ENCODE measurements at places on chromosomes 3 and 15. TPM values are rescaled to one million over a fixed set of nuclear protein-coding genes. Genes with fewer than 3 reads are reported as not detected.
A peak's percentile ranks its signal among the peaks of the same experiment; 100 is the strongest.

DNA sequence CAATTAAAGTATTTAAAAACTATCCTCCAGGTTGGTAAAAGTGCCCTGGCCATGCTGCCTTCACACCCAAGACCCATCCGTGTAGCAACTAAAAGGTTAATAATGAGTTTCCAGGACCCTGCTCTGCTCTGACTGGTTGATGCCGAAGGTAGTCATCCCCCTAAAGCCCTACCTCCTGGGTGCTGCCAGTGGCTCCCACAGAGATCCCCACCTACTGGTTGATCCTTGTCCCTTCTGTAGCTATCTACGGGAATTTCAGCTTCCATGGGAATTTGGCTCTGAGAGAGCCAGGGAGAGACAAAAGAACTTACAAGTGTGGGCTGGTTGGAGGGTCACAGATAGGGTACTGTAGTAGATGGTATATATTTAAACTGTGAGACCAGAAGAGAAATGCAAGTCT is 110.6 kb upstream of the NANOGP8 start:
- no peaks in the 10 kb centered on the region for H3K27me3 ChIP-seq
- H3K4me1 ChIP-seq, result no peaks in the 10 kb centered on the region
- H3K4me3 ChIP-seq, result no peak overlapping the region
- no peak for DNase-seq
- H3K27ac ChIP-seq, result no peak overlapping the region

ZNF710 gene
- total RNA-seq, result 12.0 TPM

DNA sequence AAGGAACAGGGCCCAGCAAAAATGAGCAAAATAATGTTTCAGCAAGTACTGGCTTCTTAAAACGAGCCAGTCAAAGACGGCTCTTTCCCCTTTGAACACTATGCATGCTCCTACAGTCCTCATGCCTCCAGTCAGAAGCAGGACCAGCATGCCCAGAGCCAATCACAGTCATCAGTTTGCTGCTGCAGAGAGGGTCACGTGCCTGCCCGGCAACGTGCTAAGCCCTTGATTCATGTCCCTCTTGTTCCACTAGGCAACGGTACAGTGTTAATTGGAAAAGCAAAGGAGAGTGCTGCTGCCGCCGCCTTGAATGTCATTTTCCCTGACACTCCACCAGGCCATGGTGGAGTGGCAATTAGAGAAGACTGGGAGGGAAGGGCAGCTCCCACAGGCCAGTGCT is 500.1 kb downstream of the OCA2 start:
- H3K4me1 ChIP-seq, result no peaks in the 10 kb centered on the region
- no peak overlapping the region for H3K27ac ChIP-seq
- H3K36me3 ChIP-seq, result no peaks in the 10 kb centered on the region
- no peaks in the 10 kb centered on the region for H3K27me3 ChIP-seq
- DNase-seq, result no peak

DNA sequence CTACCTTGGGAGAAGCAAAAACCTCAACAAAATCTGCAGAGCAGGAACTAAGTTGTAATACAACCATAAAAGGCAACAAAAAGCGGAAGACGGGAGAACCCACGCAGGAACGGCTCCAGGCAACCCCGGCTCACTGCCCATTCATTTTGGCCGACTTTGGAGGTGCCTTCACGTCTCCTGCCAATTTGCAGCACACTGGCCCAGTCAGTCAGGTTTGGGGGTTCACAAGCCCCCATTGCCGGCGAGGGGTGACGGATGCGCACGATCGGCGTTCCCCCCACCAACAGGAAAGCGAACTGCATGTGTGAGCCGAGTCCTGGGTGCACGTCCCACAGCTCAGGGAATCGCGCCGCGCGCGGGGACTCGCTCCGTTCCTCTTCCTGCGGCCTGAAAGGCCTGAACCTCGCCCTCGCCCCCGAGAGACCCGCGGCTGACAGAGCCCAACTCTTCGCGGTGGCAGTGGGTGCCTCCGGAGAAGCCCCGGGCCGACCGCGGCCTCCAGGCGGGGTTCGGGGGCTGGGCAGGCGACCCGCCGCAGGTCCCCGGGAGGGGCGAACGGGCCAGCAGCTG is 463 bp downstream of the TERC start:
- H3K27ac ChIP-seq, result peak overlapping the region; percentile 74
- DNase-seq, result peak; percentile 76
- no peaks in the 10 kb centered on the region for H3K27me3 ChIP-seq
- H3K36me3 ChIP-seq, result no peaks in the 10 kb centered on the region

ARGFX gene
- not detected for total RNA-seq

DNA sequence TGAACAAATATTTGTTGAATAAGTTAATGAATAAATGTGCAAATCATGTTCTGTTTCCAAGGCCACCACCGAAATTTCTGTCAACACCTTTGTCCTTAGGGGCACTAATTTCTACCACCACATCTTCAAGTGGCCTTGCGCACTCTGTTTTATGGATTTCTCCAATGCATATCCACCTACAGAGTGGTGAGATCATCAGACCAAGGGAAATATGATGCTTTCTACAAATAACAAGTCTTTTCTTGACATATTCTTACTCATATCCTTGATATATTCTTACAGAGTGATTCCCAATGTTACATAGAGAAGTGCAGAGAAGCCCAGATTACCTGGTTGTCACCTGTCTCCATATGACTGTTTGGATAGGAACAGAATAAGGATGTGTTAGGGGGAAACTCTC is 36.1 kb upstream of the TMCO5A start:
- no peaks in the 10 kb centered on the region for H3K27me3 ChIP-seq
- no peaks in the 10 kb centered on the region for H3K36me3 ChIP-seq
- no peak for DNase-seq

SKOR1 gene
- total RNA-seq, result 0.11 TPM

DNA sequence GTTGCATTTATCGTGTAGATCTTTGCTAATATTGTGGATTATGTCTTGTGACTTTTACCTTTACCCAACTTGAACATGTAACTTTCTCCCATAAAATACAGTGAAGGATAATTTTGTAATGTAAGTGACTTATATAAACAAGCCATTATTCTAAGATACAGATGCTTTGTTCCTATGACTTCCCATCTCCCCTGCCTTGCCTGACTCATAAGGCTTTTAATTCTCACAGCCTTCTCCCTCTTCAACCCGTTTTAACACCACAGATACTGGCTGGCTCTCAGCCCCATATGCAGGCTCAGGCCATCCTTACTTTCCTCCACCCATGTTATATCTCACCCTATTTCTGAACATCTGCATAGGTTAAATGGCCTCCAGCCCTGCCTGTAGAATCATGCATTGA is 4.1 kb downstream of the CCNDBP1 start:
- peaks cover 42% of the 10 kb centered on the region for H3K36me3 ChIP-seq
- no peaks in the 10 kb centered on the region for H3K27me3 ChIP-seq
- H3K4me1 ChIP-seq, result peaks cover 6% of the 10 kb centered on the region
- no peak overlapping the region for H3K4me3 ChIP-seq
- no peak for DNase-seq

SLC28A1 gene
- total RNA-seq, result not detected

CHDH gene
- 0.11 TPM for total RNA-seq

- H3K27ac ChIP-seq, result no peak overlapping the region
- no peak overlapping the region for H3K4me3 ChIP-seq
- no peak for DNase-seq
- H3K27me3 ChIP-seq, result no peaks in the 10 kb centered on the region
Observed at GRCh38 chr15:73744293-73744692, 8.9 kb downstream of the INSYN1 start.

SERINC4 gene
- not detected for total RNA-seq

- no peaks in the 10 kb centered on the region for H3K36me3 ChIP-seq
- H3K4me1 ChIP-seq, result no peaks in the 10 kb centered on the region
- DNase-seq, result no peak
Observed at GRCh38 chr3:17983106-17983505, 240.7 kb upstream of the TBC1D5 start.

PRR20G gene
- total RNA-seq, result not detected

DNA sequence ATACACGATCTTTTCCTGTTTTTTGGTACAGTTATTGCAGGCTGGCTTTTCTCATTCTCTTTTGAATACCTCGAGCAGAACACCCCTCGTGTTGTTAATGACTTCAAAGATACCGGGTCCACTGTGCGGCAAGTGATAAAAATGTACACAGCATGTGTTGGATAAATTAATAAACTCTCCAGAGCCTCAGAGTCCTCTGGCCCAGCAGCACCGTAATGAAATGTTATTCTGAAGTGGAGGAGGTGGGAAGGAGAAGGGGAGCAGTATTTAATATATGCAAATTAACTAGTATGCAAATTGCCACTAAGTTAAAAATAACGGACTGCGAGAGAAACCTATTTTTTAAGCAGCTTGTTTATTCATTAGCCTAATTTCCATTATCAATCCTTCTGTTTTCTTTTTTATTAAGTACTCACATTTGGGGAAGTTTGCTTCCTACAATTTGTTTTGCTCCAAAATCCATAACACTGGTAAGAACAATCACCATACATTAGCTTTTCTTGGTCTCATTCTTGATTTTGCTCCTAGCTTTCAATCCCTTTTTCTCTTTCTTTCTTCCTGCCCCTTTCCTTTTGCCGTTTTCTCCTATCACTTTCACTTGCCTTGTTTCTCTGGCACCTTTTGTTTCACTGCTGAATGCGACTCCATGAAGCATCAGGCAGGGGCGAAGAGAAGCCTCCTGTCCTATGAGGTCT is 462.3 kb upstream of the PPP2R3A start:
- H3K36me3 ChIP-seq, result no peaks in the 10 kb centered on the region
- no peak overlapping the region for H3K27ac ChIP-seq
- DNase-seq, result no peak

GRCh38 chr3:100706365-100706764 is 2.9 kb upstream of the TFG start:
- H3K4me1 ChIP-seq, result peaks cover 20% of the 10 kb centered on the region
- H3K27ac ChIP-seq, result no peak overlapping the region
- peak; percentile 75 for DNase-seq
- H3K27me3 ChIP-seq, result no peaks in the 10 kb centered on the region
- H3K4me3 ChIP-seq, result no peak overlapping the region

PDE12 gene
- 13.8 TPM for total RNA-seq

SERPINI1 gene
- 25.3 TPM for total RNA-seq

- no peak overlapping the region for H3K27ac ChIP-seq
- no peak for DNase-seq
- no peaks in the 10 kb centered on the region for H3K36me3 ChIP-seq
- H3K4me1 ChIP-seq, result no peaks in the 10 kb centered on the region
- no peak overlapping the region for H3K4me3 ChIP-seq
Observed at GRCh38 chr15:75156326-75157215, 45.1 kb upstream of the C15orf39 start.

DNA sequence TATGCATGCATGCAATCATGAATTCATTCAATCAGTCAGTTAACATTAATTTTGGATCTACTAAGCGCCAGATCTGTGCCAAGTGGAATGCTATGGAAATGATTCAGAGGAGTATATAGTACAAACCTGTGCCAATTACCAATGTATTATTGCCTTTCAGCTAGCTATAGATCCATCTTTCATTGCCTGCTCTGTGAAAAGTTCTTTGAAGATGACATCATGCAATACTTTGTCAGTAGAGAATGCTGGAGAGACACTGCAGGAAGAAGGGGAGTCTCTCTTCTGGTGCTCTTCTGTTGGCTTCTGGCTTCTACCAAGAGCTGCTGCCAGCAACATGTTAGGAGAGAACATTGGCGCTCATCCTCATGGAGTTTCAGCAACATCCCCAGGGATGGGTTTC is 81.0 kb upstream of the LMCD1 start:
- peaks cover 11% of the 10 kb centered on the region for H3K4me1 ChIP-seq
- DNase-seq, result peak; percentile 38
- H3K27ac ChIP-seq, result no peak overlapping the region
- no peak overlapping the region for H3K4me3 ChIP-seq

GRCh38 chr15:35757361-35757760 is 211.4 kb upstream of the DPH6 start:
- H3K27ac ChIP-seq, result no peak overlapping the region
- no peaks in the 10 kb centered on the region for H3K36me3 ChIP-seq
- H3K4me1 ChIP-seq, result peaks cover 20% of the 10 kb centered on the region
- no peak for DNase-seq
- no peaks in the 10 kb centered on the region for H3K27me3 ChIP-seq
- no peak overlapping the region for H3K4me3 ChIP-seq

- no peaks in the 10 kb centered on the region for H3K4me1 ChIP-seq
- no peak overlapping the region for H3K4me3 ChIP-seq
- no peak for DNase-seq
- no peaks in the 10 kb centered on the region for H3K27me3 ChIP-seq
- no peaks in the 10 kb centered on the region for H3K36me3 ChIP-seq
- no peak overlapping the region for H3K27ac ChIP-seq
Observed at GRCh38 chr3:21533002-21533401, 218.0 kb downstream of the ZNF385D start.

- peak overlapping the region; percentile 93 for H3K27ac ChIP-seq
- peak overlapping the region; percentile 40 for H3K4me3 ChIP-seq
- H3K4me1 ChIP-seq, result peaks cover 24% of the 10 kb centered on the region
- peak; percentile 89 for DNase-seq
- H3K27me3 ChIP-seq, result no peaks in the 10 kb centered on the region
Observed at GRCh38 chr3:61927332-61927731, 366.0 kb downstream of the PTPRG start.

- H3K27ac ChIP-seq, result no peak overlapping the region
- H3K27me3 ChIP-seq, result no peaks in the 10 kb centered on the region
- no peak for DNase-seq
- no peak overlapping the region for H3K4me3 ChIP-seq
- no peaks in the 10 kb centered on the region for H3K36me3 ChIP-seq
Observed at GRCh38 chr3:143751643-143752178, 96.6 kb downstream of the SLC9A9 start.

- DNase-seq, result no peak
- H3K36me3 ChIP-seq, result no peaks in the 10 kb centered on the region
- H3K4me1 ChIP-seq, result peaks cover 46% of the 10 kb centered on the region
- no peaks in the 10 kb centered on the region for H3K27me3 ChIP-seq
Observed at GRCh38 chr3:111732252-111732879, 126.7 kb upstream of the PHLDB2 start.

DNA sequence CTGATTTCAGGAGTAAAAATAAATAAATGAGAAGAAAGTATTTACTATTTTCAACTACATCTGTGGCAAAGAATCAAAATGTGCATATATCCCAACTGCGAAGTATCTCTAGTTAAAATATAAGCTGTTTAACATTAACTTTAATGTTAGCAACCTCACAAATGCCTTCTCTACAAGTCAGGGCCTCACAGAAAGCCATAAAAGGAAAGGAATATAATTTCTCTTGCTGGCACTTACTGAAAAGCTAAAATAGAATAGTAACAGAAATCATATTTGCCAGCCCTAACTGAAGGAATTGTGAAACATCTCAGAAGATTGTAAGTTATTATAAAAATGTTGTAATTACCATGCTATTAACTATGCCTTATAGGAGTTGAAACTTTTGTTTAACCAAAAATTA is 65.1 kb upstream of the MBNL1 start:
- no peaks in the 10 kb centered on the region for H3K27me3 ChIP-seq

Measured in GM23248 (cell line).